NCI-H1092 (cell line): ENCODE measurements at places on chromosomes 2 and 18.

- DNase-seq = no peak
These were observed 22.3 kb downstream of the ZCCHC2 start for GRCh38 chr18:62545098-62545497.

GRCh38 chr2:224395620-224396390 is 6.1 kb downstream of the FAM124B start:
- no peak for DNase-seq

- DNase-seq = no peak
These were observed 13.6 kb downstream of the TCF23 start for GRCh38 chr2:27162151-27163121.

- no peak for DNase-seq
These were observed 17.0 kb downstream of the COL4A4 start for GRCh38 chr2:227147023-227147422.

DNA sequence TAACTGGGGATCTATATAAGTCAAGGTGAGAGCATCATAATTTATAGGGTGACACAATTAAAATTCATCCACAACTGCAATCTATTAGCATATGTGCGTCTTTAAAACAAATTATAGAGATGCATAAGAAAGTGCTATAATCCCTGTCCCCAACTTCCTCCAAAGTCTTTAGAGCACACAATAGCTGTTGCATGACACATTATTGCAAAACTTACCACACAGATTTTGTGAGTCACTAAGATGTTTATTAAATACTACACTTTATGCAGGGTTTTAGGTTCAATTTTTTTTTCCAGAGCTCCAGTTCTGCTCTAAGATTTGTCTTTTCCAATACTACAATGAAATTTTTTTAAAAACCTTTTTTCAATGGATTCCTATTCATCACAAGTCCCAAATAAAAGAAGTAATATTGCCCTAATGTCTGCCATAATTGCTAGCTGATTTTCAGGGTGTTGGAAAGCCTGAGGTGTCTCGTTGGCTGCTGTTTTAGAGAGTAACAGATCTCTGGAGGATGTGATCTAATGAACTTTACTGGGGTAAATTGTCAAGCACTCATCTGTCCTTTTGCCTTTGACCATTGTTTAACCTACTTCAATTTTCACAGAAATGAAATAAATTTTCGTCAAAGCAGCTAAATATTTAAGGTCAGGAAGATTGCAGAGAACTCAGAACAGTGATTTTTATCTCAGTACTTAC is 250.5 kb upstream of the NETO1 start:
- no peak for DNase-seq

DNA sequence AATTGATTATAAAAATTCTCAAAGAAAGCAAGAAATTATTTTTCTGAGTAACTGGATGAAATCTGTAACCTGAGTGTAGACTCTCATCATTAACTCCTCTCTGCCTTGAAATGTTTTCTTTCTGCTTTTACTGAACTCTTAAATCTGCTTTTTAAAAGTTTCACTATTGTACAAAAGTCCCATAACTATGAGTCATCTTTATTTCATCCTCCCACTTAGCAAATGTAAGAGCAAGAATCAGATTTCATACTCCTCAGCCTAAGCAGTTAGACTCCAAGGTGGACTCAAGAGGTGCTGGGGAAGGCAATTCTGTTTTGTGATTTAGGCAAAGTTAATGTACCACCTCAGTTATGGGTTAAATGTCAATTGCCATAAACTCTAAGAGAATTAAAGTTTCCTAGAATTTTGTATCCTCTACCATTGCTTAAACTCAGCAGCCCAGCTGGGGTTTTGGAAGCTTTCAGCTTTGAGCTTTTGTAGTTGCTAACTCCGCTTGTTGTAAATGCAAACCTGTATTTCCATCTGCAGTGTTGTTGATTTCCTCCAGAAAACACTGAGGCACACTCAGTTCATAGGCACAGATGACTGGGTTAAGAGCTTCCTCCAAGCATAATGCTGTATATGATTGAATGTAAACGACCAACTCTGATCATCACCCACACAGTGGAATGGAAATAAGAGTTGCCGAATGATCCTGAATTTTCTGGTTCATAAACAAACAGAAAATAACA is 268.8 kb downstream of the ARHGAP15 start:
- DNase-seq = no peak

DNA sequence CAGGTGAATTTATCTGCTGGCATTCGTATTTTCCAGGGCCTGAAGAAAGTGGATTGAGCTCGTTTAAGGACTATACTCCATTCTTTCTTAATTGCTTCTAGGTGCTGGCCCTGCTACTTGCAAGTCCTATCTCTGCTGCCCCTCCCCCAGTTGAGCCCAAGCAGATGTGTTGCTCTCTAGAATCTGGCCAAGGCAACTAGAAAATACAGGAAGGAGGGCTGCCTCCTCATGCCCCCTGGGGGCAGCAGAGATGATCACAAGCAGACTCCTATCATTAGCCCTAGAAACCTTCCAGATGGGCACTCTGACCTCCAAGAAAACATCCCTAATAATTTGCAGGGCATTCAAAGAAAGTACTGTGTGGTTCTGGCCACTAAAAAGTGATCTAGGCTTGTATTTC is 72.5 kb upstream of the CYP26B1 start:
- DNase-seq = no peak

DNA sequence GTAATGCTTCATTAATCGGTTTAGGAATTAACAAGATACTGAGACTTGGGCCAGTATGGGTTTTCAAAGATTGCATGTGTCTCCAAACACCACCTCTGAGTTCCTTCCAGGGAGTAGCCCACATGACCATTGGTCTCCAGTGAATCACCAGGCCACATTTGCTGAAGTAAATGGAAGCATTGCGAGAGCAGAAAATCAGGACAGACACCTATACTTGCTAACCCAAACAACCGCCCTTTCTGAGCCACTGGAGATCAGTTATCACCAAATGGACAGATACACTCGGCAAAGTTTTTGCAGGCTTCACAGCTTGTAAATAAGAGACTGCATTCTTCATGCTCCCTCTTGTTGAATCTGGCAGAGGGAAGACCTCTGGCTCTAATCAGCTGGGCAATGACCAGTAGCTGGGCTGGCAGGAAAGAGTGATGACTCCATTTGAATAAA is 40.9 kb downstream of the GATA6 start:
- no peak for DNase-seq

DNA sequence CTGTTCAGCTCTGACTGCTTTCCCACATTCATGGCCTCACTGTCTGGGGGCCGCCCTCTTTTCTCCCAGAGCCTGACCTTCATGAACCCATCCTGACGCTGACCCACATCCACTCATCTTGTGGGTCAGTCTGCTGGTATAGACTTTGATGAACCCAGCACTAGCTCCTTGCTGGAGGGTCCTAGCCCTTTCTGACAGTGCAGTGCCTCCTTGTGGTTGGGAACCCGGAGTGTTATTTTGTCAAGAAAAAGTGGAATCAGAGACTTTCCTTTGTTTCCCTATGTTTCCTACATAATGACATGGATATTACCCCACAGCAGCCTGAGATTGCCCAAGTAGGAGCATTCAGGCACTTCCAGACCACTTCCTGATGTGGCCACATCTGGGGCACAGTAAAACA is 19.3 kb upstream of the OSR1 start:
- DNase-seq = no peak

GRCh38 chr2:101052147-101052546 is 50.1 kb downstream of the RPL31 start:
- DNase-seq = no peak

- no peak for DNase-seq
These were observed 4.6 kb downstream of the CXCR4 start for GRCh38 chr2:136113209-136113971.

- DNase-seq = no peak
These were observed 774 bp downstream of the IER3IP1 start for GRCh38 chr18:47175283-47175897.

DNA sequence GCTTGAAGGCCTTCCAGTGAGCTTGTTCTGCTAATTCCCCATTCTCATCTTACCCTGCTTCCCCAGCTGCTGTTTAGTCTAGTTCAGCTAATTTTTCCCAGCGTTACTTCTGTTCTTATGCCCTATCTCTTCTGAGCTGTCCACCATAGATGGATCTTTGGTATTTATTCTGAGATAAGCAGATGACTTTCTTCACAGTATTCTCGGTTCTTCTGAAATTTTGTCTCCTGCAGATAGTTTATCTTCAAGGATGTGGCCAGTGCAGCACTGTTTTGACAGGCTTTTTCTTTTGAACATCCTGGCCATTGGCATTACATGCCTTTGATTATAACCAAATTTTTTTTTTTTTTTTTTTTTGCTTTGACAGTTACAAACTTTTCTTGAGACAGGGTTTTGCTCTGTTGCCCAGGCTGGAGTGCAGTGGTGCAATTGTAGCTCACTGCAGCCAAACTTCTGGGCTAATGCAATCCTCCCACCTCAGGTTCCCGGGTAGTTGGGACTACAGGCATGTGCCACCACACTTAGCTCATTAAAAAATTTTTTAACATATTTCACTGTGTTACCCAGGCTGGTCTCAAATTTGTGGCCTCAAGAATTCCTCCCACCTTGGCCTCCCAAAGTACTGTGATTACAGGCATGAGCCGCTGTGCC is 134.2 kb downstream of the WDSUB1 start:
- no peak for DNase-seq

- DNase-seq = no peak
These were observed 274.8 kb downstream of the HDAC4 start for GRCh38 chr2:239125726-239126675.

- peak; percentile 55 for DNase-seq
These were observed 773 bp downstream of the MBP start for GRCh38 chr18:77131652-77132368.

- no peak for DNase-seq
These were observed 20.1 kb upstream of the FANCL start for GRCh38 chr2:58261209-58261608.

DNA sequence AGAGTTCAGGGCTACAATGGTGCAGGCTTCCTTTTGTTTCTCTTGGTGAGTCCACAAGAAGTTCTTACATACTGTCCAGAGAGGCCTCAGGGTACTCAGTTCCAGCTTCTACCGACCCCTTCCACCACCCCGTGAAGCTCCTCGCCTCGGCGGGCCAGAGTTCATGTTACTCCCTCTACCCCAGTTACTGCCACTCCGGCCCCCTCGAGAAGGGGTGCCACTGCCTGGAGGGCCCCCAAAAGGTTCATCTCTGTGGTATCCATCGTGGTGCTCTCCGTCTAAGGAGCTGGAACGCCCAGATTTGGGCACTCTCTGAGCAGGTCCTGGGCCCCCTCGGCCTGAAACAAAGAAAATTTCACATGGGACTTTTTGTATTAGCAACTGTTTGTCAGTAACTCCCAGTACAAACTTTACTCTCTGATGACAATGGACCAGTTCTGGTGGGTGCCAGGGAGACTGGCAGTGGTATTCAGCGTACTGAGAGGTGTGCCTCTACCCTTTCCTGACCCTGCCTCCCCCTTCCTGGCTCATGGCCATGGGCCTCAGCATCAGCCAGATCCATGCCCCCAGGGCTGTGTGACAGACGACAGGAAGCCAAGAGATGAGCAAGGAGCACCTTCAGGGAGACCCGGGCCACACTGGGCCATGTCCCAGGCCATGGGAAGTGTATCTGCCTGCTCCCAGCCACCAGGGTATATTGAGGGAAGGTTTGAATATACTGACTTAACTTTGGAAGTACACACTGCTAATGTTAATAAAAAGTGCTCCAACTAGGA is 5.1 kb downstream of the SFT2D3 start:
- DNase-seq = no peak

DNA sequence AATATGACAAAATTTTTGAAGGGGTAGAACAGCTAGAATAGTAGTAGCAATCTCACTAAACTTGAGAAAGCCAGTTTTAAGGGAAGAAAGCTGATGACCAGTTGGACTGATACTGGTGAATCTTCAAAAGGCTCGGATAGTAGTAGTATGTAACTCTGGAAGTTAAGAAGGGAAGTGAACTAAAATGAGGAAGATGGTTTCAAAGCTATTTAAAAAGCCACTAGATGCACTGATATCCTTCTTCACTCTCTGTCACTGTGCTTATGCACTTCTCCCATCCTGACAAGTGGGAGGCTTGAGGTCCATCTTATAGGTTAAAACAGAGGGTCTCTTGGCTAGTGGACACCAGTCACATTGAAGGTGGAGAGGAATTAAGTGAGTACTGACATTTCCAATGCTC is 141.1 kb downstream of the NCOA1 start:
- no peak for DNase-seq
